ENCODE measurements at places on chromosomes 2 and 18. TPM values are rescaled to one million over a fixed set of nuclear protein-coding genes. Genes with fewer than 3 reads are reported as not detected.

ZNF385B gene
- 1.0 TPM for total RNA-seq

VIT gene
- total RNA-seq = 6.8 TPM

ADGRF3 gene
- not detected for total RNA-seq

SERPINB13 gene
- total RNA-seq = not detected

GALNT14 gene
- total RNA-seq = 2.1 TPM

RFX8 gene
- total RNA-seq = under 0.01 TPM

SPP2 gene
- not detected for total RNA-seq

SOWAHC gene
- total RNA-seq = 9.4 TPM

DSG4 gene
- total RNA-seq = not detected

RGPD4 gene
- total RNA-seq = not detected

LRATD1 gene
- 5.2 TPM for total RNA-seq

POTEJ gene
- not detected for total RNA-seq

ZFP36L2 gene
- total RNA-seq = 14.1 TPM

CHAC2 gene
- 1.6 TPM for total RNA-seq

MYCN gene
- 7.3 TPM for total RNA-seq

AKAIN1 gene
- not detected for total RNA-seq

CDH2 gene
- 4.7 TPM for total RNA-seq

DNAJC5G gene
- under 0.01 TPM for total RNA-seq

MRO gene
- 3.1 TPM for total RNA-seq
